ENCODE measurements at places on chromosomes 11 and 22. TPM values are rescaled to one million over a fixed set of nuclear protein-coding genes. Genes with fewer than 3 reads are reported as not detected.

Gene HBE1
- not detected for total RNA-seq

DNA sequence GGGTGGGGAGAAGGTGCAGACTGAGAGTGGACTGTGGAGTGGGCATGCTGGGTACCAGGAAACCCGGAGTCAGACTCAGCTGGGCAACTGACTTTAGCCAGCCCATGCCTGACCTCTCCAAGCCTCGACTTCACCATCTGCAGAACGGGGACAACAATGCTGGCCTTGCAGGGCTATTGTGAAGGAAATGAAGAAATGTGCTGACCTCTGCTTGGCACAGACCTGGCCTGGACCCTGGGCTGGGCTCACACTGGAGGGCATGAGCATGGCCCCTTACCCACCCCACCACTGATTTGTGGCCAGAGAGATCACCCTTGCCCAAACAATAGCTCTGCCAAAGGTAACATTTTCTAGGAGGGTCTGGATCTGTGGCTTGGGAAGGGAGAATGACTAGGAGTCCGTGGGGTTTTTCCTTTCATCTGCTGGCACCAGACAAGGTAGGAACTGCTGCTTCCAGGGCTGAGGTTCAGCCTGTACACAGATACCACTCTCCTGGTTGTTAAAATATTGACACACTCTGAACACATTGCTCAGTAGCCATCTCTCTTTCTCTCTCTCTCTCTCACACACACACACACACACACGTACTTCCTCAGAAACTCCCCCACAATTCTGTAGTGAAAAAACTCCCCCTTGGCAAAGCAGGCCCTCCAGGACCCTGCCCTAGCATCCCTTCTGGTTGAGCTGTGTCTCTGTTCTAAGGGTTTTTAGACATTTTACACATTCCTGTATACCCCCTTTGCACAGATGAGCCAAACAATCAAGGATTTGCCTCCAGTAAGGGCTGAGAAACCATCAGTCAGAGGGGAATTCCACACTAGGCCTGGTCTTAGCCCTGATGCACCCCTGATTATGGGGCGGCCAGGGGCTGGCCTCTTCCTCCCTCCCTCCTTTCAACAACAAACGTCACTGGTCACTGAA lies 1.0 kb downstream of the MOGAT2 start:
- DNase-seq = no peak

DNA sequence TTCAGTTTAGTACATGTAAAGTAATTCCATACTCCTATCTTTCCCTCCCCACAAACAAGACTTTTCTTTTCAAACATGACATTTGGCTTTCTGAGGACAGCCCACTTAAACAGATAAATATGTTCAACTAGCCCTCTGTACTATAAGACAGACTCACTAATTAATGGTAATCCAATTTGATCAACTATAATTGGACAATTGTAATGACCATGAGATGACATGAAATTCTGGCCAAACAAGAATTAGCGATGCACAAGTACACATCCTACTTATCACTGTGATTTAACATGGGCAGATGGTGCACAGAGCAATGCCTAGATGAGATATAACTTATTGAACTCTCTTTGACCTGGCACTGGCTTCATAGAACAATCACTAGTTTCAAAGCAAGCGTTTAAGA lies 1033.7 kb upstream of the CCDC90B start:
- no peak for DNase-seq

- DNase-seq = no peak
These were observed 15.9 kb downstream of the IL17REL start for GRCh38 chr22:49996518-49997250.

Gene SPI1
- 1.1 TPM for total RNA-seq

- no peak for DNase-seq
These were observed 122.2 kb upstream of the CADM1 start for GRCh38 chr11:115626414-115626813.

Gene ATG16L2
- total RNA-seq = 52.8 TPM

- no peak for DNase-seq
These were observed 83.2 kb downstream of the ATXN10 start for GRCh38 chr22:45754822-45755221.
